ENCODE measurements at places on chromosomes 16 and 17.
A peak's percentile ranks its signal among the peaks of the same experiment; 100 is the strongest.

DNA sequence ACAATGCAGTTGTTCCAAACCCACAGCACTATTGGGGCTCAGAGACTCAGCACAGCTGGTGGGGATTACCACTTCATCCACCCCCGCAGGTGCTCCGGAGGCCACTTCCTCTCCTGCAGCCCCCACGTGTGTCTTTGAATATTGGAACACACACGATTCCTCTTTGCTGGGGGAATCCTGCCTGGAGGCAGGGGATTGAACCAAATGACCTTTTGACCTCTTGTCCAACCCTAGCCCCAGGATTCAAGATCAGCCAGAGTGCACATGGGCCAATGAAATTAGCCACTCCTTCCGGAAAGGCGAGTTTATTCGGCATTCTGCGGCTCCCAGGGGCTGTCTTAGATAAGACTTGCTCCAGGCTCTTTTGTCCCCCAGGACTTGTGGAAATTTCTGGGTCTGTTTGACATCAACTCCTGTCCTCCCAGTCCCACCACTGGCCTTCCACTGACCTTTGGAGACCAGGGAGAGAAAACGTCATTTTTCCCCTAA lies 350.2 kb downstream of the FOXL1 start:
- no peak for ATAC-seq

DNA sequence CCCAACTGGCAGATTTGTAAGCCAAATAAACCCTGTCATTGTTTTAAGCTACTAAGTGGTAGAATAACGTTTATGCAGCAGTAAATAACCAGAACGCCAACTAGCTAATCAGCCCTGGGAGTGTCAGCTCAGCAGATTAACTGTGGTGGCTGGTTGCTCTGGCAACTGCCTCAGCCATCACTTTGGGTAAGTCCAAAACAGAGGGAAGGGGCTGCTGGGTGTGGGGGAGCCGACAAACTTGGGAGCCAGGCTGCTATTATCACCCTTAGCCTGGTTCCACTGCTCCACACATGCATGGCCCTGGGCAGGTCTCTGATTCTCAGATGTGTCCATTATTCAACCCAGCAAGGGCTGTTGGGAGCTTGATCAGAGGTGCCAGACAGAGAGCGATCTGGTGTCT lies 22.2 kb upstream of the RHOT1 start:
- no peak for ATAC-seq

DNA sequence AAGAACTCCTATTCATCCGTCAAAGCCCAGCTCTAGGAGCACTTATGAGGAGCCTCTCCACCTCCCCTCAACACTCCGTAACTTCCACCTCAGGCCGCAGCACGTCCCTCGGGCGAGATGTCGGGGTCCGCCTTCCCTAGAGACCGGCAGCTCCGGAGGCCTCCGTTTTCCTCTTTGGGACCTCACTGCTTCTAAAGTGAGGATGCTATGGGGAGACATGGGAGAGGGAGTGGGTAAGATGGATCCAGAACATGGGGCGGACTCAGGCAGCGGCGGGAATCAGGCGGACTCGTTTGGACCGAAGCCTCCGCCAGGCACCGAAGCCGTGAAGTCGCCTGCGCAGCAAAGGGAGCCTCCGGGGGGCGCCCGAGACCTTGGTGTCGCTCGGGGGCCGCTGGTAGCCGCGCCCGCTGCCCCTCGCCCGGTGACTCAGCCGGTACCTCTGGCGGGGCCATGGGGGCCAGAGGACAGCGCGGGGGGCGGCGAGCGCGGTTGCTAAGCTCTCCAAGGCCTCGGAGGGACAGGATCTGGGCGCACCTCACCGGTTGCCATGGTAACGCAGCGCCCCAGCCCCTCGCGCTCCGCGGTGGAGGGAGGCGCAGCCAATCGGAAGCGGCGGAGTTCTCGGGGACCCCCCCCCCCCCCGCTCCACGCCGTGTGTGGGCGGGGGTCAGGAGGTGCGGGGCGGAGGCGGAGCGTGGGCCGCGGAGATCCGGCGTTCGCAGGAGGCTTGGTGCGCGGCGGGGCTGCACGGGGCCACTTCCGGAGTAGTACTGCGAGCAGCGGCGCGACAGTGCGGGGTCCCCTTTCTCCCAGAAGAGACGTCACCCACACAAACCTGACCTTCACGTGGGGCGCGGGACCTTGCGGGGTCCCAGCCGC lies 1.3 kb upstream of the HIC1 start:
- peak; percentile 8 for ATAC-seq

GRCh38 chr16:30371248-30371816 lies 1.0 kb upstream of the TBC1D10B start:
- ATAC-seq, result no peak

DNA sequence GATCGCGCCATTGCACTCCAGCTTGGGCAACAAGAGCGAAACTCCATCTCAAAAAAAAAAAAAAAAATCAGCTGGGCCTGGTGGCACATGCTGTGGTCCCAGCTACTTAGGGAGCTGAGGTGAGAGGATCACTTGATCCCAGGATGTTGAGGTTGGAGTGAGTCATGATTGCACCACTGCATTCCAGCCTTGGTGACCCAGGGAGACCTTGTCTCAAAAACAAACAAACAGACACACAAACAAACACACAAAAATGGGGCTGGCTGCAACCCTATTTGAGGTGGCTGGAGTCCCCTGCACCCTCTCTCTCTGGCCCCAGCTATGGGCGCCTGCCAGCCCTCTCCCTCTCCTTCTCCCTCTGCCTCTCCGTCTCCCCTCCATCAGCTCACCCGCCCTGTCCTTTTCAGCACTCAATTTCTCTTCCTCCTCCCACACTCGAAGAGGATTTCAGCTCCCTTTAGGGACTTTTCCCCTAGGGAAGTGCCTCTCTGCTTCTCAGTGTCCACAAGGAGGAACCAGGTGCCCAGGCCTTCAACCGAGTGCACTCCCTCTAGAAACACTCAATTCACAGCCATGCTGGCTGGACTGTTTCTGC lies 17.5 kb upstream of the TFAP4 start:
- no peak for ATAC-seq

DNA sequence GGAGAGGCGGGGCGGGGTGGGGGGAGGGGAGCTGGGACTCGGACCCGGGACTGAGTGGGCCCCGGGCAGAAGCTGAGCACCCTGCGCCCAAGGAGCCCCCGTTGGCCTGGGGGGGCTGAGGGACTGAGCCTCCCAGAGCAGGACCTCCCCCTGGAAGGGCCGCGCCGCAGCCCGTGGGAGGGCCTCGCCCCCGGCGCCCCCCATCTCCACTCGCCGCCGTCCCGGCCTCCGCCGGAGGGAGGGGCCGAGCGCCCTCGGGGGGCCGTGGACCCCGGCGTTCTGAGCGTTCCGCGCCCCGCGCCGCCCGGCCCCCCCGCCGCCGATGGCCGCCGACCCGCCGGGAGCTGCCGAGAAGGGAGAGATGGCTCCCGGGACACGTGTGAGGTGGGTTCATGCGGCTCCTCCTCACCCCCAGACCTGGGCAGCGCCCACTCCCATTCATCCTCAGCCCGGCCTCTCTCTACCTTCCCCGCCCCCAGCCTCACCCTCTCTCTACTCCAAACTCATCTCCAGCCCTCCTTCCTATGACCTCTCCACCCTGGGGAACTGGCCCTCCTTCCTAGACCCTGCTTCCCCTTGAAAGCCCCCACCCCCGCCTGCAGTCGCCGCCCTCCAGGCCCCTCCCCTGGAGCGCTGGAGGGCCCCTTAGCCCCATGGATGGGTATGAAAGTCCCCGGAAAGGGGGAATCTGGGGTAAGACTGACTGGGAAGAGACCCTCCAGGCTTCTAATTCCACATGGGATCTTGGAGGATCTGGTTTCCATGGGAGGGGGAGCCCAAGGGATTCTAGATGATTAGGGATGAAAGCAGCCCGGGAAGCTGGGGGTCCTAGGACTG lies 922 bp downstream of the FBXL19 start:
- no peak for ATAC-seq

GRCh38 chr17:56595831-56596690 lies 2.6 kb downstream of the NOG start:
- no peak for ATAC-seq

- ATAC-seq, result no peak
Measured at GRCh38 chr17:5263441-5263840, 18.6 kb upstream of the RABEP1 start.

DNA sequence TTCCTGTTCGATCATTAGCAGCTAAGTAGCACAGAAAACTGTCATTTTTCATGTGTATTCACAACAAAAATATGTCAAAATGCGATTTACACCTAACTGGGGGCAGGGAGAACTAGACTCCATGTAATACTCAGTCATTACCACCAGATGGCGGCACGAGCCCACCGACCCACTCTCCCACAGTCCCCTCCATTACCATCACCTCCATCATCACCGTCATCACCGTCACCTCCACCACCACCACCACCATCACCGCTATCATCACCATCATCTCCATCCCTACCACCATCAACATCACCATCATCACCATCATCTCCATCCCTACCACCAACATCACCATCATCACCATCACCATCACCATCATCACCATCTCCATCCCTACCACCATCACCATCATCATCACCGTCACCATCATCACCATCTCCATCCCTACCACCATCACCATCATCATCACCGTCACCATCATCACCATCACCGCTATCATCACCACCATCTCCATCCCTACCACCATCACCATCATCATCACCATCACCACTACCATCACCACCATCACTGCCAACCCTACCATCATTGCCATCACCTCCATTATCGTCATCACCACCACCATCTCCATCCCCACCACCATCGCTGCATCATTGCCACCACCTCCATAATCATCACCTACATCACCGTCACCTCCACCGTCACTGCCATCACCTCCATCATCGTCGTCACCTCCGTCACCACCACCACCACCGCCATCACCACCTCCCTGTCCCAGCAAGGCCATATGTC lies 14.4 kb downstream of the NDUFAF8 start:
- peak; percentile 51 for ATAC-seq
